ENCODE measurements at places on chromosomes 6 and 20.
A peak's percentile ranks its signal among the peaks of the same experiment; 100 is the strongest.

DNA sequence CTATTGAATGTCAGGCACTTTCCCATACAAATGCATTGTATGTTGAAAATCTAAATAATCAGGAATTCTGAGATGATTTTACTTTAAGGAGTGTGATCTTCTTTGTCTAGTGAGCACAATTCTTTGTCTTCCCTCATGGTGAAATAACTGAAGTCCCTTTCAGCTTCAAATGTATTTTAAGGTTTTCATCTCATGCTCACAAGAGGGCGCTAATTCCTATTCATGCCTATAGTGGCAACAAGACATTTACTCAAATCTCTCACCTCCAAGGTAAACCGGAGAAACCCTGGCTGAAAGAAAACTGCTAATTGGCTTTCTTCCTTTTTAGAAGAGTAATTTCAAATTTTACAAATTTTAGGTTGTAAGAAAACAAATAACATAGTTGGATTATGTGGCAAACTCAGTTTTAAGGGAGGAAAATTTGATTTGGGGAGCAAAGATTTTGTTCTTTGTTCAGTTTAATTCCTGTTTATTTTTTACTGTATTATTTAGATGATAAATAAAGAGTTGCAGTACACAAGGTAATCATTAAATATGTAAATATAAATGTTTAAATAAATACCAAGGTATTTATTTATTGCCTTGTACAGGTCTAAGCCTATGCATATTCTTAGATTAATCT is 69.1 kb downstream of the SLC35F1 start:
- peak; percentile 7 for DNase-seq

- no peak for DNase-seq
These were observed 81.5 kb upstream of the ISM1 start for GRCh38 chr20:13139459-13140150.

DNA sequence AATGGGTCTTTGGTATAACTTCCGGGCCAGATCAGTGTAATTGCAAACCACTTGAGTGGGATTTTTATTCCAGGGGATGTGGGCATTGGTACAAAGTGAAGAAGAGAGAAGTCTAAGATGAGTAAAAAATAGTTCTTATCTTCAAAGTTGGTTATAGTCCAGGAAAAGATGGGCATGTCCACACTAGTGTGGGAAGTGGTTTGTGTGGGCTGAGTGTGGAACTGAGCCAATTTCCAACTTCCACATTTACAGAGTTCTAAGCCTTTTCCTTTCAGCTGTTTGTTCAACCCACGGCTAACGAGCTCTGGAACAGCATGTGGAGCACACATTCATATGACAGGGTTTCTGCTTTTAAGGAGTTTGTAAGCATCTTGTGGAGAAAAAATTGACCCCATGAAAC is 72.3 kb upstream of the IFNGR1 start:
- DNase-seq: no peak

- DNase-seq: no peak
These were observed 208.9 kb upstream of the FOXQ1 start for GRCh38 chr6:1103021-1103420.

DNA sequence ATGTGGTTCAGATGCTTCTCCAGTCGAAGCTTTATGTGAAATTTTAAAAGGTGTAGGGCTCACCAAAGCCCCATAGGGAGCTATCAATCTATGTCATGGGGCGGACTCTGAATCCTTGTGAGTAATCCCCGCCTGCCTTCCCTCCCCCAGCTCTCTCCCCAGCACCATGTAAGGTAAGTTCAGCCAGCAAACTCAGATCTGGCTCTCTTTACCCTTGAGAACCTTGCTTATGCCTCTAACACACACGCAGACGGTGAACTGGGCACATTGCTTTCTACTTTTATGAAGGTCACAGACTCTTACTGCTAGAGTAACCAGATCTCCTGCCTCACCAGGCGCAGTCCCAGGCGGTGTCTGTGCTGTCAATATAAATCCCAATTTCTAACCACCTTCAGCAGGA is 82.6 kb upstream of the CNKSR3 start:
- DNase-seq: no peak

DNA sequence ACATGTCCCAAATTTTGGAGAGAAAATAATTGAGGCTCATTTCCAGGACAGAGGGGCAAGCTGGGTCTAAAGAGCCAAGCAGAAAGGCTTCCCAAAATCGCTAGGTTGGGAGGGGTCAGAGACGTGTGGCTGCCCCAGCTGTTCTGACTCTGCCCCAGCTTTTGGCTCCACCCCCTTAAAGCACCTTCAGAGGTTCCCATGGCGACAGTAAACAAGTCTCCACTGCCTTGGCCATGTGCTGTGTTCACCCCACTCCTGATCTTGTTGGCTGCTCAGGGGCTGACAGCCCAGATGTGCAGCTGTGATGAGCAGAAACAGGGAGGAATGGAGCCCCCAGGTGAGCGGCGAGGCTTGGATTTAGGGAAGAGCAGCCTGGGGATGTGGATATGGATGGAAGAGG is 72.8 kb upstream of the SPTLC3 start:
- DNase-seq: no peak

Data from amniotic stem cell (primary cell).